NCI-H1436 treated with DMSO at 0.1 percent for 48 hours (cell line): ENCODE measurements at places on chromosomes 6 and 20.

DNA sequence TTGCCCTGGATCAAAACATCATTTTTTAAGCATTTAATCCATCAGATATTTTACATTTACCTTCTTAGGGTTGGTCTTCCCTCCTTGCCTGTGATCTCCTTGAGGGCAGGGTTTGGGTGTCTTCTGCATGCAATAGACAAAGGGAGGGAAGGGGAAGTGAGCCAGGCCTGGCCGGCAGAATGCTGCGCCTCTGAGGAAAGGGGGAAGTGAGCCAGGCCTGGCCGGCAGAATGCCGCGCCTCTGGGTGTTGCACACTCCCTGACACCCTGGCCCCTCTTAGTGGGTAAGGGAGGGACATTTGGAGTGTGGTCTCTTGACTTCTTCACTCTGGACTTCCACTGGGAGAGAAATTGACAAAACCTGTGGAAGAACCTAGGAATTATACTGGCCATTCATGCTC, 12.4 kb downstream of the PSMF1 start:
- DNase-seq = no peak

- DNase-seq = no peak
Observed at GRCh38 chr20:53878262-53879047, 191.9 kb downstream of the BCAS1 start.

DNA sequence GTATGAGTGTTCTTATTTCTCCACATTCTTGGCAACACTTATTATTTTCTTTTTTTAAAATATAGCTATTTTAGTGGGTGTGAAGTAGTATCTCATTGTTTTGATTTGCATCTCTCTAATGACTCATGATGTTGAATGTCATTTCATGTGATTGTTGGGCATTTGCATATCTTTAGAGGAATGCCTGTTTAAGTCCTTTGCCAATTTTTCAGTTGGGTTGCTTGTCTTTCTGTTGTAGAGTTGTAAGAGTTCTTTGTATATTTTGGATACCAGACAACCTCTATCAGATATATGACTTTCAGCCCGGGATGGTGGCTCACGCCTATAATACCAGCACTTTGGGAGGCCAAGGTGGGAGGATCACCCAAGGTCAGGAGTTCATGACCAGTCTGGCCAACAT, 5.1 kb upstream of the POPDC3 start:
- DNase-seq = no peak

DNA sequence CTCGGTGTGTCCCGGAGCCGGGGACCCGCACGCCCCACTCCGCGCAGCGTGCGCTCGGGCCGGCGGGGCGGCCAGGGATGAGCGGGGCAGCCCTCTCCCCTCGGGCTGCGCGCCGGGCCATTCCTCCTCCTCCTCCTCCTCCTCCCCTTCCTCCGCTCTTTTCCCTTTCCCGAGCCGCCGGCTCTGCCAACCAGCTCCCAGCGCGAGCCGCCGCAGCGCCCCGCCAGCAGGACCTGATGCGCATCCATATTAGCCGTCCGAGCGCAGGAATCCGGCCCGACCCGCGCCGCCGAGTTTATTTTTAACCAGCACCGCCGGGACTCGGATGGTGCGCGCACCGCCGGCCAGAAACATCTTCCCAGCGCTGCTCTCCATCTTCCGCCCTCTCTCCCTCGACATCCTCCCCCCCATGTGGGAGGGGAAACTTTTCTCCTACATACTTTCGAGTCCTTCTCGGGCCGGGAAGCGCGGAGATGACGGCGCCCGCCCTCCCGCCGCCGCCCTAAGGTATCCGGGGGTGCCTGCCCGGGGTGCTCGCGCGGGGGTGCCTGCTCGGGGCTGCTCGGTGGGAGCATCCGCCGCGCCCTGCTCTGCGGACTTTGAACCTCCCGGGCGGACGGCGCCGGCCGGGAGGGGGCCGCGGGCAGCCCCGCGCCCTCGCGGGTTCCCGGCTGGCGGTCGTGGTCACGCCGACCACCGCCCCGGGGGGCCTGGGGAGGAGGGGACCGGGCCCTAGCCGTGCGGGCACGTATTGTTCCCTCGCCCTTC, 619 bp downstream of the RREB1 start:
- no peak for DNase-seq

GRCh38 chr6:25485821-25486534, 166.0 kb upstream of the SCGN start:
- peak; percentile 9 for DNase-seq

- DNase-seq = no peak
Observed at GRCh38 chr6:107114213-107114925, 946 bp downstream of the BEND3 start.

- DNase-seq = no peak
Observed at GRCh38 chr6:165848086-165848426, 185.0 kb upstream of the PDE10A start.

- no peak for DNase-seq
Observed at GRCh38 chr6:70894001-70894400, 62.9 kb downstream of the B3GAT2 start.

DNA sequence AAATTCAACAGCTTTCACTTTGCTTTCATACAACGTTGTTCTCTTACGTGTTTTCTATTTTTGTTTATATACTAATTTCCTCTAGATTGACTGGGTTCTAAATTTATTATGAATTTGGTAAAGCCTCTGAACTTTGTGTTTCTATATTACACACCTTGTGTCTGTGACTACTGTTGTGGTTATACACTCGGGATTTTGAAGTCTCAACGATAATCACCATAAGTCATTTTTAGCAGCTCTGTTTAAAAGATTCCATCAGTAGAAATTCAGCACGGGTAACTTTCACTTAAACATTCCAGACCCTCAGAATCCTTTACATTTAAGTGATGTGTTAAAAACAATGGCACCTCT, 31.8 kb upstream of the HBS1L start:
- no peak for DNase-seq

DNA sequence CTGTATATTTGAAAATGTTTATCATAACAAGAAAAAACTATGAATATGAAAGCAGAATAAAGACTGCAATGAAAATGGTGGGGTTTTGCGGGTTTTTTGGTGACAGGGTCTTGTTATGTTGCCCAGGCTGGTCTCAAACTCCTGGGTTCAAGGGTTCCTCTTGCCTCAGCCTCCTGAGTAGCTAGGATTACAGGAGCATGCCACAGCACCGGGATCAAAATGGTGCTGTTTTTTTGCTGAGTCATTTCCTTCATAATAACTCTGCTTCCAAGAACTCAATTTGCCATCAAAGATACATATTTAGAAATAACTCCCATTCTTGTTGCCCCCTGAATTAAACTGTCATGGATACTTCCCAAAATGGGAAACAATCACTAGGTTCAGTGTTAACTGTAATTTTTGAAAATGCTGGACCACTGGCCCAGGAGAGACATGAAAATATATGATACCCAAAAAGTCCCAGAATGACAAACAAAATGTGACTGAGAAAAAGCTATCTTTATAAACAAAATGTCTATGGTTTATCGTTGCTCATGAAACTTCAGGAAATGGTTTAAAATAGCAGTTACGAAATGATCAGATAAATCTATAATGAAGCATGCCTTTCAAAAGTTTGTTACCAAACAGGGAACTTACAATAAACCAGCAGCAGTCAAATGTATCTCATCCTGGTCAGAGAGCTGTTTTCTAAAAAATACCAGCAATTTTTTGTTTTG, 32.2 kb downstream of the ILRUN start:
- no peak for DNase-seq
